Activated CD4-positive, alpha-beta memory T cell treated with anti-CD3 and anti-CD28 coated beads for 36 hours (primary cell): ENCODE measurements at places on chromosomes 4 and X. TPM values are rescaled to one million over a fixed set of nuclear protein-coding genes. Genes with fewer than 3 reads are reported as not detected.
A peak's percentile ranks its signal among the peaks of the same experiment; 100 is the strongest.

DCAF4L1 gene
- 0.10 TPM for total RNA-seq

- no peaks in the 10 kb centered on the region for H3K36me3 ChIP-seq
- H3K4me1 ChIP-seq, result no peaks in the 10 kb centered on the region
- H3K27ac ChIP-seq, result no peak overlapping the region
- no peak for DNase-seq
- no peak overlapping the region for H3K4me3 ChIP-seq
Measured at GRCh38 chrX:116317409-116317808, 119.0 kb upstream of the SLC6A14 start.

- H3K4me1 ChIP-seq, result peaks cover 20% of the 10 kb centered on the region
- peak overlapping the region; percentile 85 for H3K4me3 ChIP-seq
- peak; percentile 66 for DNase-seq
- no peaks in the 10 kb centered on the region for H3K36me3 ChIP-seq
- H3K27me3 ChIP-seq, result no peaks in the 10 kb centered on the region
Measured at GRCh38 chr4:2537011-2537830, 774 bp downstream of the FAM193A start.

NLRP2B gene
- not detected for total RNA-seq

DNA sequence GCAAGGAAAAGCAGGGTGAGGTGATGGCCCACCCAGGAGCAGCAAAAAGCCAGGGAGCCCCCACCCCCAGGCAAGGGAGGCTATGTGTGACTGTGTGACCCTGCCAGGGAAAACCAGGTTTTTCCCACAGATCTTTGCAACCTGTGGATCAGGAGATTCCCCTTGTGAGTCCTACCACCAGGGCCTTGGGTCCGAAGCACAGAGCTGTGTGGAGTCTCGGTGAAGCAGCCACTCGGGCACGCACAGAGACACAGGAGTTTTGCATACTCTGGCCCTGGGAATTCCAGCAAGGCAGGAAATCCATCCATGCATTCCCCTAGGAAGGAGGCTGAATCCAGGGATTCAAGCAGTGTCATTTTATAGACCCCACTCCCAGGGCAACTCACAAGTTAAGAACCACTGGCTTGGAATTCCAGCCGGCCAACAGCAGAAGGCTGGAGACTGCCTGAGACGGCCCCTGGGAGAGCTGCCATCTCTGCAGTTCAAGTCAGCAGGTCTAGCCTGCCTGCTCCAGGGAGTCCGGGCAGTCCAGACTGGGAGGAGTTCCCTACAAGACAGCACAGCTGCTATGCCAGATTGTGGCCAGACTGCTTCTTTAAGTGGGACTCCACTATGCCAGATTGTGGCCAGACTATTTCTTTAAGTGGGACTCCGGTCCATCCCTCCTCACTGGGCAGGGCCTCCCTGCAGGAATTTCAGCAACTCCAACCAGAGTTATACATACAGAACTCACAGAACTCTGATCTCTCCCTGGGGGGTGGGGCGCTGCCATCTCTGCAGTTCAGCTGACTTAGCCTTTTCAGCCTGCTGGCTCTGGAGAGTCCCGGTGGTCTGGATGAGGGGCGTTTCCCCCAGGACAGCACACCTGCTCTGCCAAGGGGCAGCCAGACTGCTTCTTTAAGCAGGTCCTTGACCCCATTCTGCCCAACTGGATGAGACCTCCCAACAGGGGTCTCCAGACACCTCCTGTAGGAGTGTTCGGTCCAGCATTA, 85.1 kb upstream of the ADAD1 start:
- no peaks in the 10 kb centered on the region for H3K27me3 ChIP-seq
- H3K4me1 ChIP-seq, result no peaks in the 10 kb centered on the region
- H3K36me3 ChIP-seq, result peaks cover 28% of the 10 kb centered on the region

DNA sequence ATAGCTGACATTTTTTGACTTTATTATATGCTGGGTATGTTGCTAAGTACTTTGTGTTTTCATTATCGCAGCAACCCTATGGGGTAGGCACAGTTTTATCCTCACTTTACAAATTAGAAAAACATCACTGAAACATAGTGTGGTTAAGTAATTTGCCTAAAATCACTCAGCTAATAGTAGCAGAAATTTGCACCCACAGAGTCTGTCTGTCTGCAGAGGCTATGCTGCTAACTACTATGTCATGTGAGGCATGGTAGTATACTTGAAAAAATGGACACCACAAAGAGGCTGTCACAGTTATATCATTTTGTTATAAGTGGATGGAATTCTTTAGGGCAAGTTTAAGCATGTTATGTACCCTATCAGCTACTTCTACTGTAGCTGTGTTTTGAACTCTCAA, 69.0 kb downstream of the STAG2 start:
- peaks cover 7% of the 10 kb centered on the region for H3K4me1 ChIP-seq
- no peaks in the 10 kb centered on the region for H3K27me3 ChIP-seq
- no peak overlapping the region for H3K27ac ChIP-seq
- DNase-seq, result no peak
- H3K4me3 ChIP-seq, result no peak overlapping the region

SHISA3 gene
- 0.14 TPM for total RNA-seq

- H3K4me3 ChIP-seq, result no peak overlapping the region
- H3K36me3 ChIP-seq, result no peaks in the 10 kb centered on the region
- DNase-seq, result peak; percentile 50
- peaks cover 51% of the 10 kb centered on the region for H3K4me1 ChIP-seq
- H3K27me3 ChIP-seq, result no peaks in the 10 kb centered on the region
- peak overlapping the region; percentile 70 for H3K27ac ChIP-seq
Measured at GRCh38 chr4:3305610-3306371, 13.0 kb downstream of the RGS12 start.

GRCh38 chrX:117839544-117839943, 277.1 kb downstream of the KLHL13 start:
- no peak overlapping the region for H3K27ac ChIP-seq
- H3K27me3 ChIP-seq, result no peaks in the 10 kb centered on the region
- H3K36me3 ChIP-seq, result no peaks in the 10 kb centered on the region

- H3K27me3 ChIP-seq, result no peaks in the 10 kb centered on the region
- H3K36me3 ChIP-seq, result peaks cover 2% of the 10 kb centered on the region
- DNase-seq, result no peak
- H3K27ac ChIP-seq, result no peak overlapping the region
- H3K4me1 ChIP-seq, result peaks cover 54% of the 10 kb centered on the region
Measured at GRCh38 chrX:109707319-109707718, 25.7 kb downstream of the ACSL4 start.

POU4F2 gene
- not detected for total RNA-seq

DNA sequence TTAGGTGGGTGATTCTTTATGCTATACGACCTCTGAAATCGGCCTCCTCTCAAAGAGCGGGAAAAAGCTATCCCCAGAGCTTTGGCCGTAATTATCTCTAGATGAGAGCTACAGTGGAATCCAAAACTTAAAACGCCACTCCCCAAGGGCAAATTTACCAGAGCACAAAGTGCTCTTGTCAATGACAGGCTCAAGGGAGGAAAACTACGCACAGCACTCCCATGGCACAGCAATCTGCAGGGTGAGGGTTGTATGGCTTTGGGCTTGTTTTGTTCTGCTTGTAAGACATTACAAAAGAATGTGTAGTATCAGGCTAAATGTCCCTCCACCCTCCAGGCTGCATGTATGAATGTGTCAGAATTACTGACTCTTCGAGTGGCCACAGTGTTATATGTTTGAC, 44.0 kb downstream of the ARHGEF6 start:
- no peak for DNase-seq
- no peaks in the 10 kb centered on the region for H3K27me3 ChIP-seq
- H3K36me3 ChIP-seq, result peaks cover 17% of the 10 kb centered on the region
- no peak overlapping the region for H3K4me3 ChIP-seq
- H3K4me1 ChIP-seq, result peaks cover 33% of the 10 kb centered on the region
- H3K27ac ChIP-seq, result no peak overlapping the region

- DNase-seq, result no peak
- H3K4me3 ChIP-seq, result no peak overlapping the region
- H3K4me1 ChIP-seq, result peaks cover 2% of the 10 kb centered on the region
- H3K27ac ChIP-seq, result no peak overlapping the region
- no peaks in the 10 kb centered on the region for H3K36me3 ChIP-seq
Measured at GRCh38 chr4:80655662-80656061, 320.1 kb downstream of the CFAP299 start.

SPANXN3 gene
- not detected for total RNA-seq

GRCh38 chr4:39528061-39528465, 824 bp upstream of the UGDH start:
- peak overlapping the region; percentile 50 for H3K27ac ChIP-seq
- H3K36me3 ChIP-seq, result peaks cover 27% of the 10 kb centered on the region
- no peaks in the 10 kb centered on the region for H3K27me3 ChIP-seq
- no peak for DNase-seq
- peaks cover 18% of the 10 kb centered on the region for H3K4me1 ChIP-seq
- peak overlapping the region; percentile 99 for H3K4me3 ChIP-seq

DNA sequence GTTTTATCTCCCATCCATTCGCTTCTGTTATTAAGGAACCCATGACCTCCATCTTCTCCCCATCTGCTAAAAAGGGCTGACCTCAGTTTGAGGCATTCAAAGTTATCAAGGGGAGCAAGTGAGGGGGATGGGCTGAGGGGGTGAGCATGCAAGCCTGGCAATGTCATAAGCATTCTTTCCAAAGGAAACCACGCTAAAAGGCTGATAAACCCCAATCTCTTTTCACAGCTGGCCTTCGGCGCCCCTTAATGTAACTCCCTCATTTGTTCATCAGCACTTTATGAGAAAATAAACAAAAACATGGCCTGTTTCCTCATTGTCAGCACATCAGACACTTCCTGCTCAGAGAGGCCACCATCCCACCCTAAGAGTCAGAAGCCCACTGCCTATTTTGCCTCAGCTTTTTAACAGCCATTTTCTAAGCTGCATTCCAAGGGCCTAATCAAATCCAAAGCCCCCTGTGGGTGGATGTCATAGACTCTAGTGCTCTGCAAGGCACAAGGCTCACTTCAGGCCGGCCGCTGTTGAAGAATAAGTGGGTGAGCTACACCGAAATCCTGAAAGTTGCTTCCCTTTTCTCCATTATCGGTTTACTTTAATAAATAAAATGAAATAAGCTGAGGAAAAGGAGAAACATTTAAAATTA, 92.0 kb upstream of the SRD5A3 start:
- no peak overlapping the region for H3K4me3 ChIP-seq
- H3K27me3 ChIP-seq, result peaks cover 6% of the 10 kb centered on the region
- DNase-seq, result no peak
- H3K4me1 ChIP-seq, result no peaks in the 10 kb centered on the region

DNA sequence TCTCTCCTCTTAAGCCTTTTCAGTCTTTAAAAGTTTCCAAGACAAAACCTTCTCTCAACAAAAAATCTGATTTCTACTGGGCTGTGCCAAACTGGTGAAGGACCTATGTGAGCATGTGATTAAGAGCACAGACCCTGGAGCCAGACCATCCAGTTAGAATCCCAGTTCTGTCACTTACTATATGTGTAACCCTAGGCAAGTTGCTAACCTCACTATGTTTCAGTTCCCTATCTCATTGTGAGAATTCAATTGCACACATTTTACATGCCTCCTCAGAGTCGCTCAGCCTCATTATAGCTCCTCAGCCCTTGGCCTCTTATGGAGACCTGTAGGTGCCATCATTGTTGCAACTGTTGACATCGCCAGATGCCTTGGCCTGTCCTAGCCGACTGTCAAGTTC, 54.1 kb upstream of the VEGFD start:
- no peak overlapping the region for H3K27ac ChIP-seq
- H3K36me3 ChIP-seq, result no peaks in the 10 kb centered on the region
- no peaks in the 10 kb centered on the region for H3K4me1 ChIP-seq
- H3K27me3 ChIP-seq, result no peaks in the 10 kb centered on the region
- no peak for DNase-seq

DNA sequence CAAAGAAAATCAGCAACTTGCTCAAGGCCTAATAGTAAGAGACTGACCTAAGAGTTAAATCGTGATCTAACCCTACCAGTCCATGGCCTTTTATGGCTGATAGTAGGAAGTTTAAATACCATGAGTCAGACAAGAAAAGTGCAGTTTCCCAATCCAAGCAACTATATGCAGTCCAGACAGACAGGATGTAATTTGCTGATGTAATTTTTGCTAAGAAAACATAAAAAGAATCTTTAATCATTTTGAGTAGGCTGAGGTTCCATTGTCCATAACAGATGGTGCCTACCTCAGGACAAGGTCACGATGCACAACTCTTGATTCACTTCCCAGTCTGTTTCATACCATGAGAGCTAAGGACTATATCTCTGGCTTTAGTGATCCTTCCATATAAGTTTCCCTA, 317.5 kb upstream of the GRIA3 start:
- no peak overlapping the region for H3K4me3 ChIP-seq
- no peaks in the 10 kb centered on the region for H3K4me1 ChIP-seq
- H3K27ac ChIP-seq, result no peak overlapping the region
- no peaks in the 10 kb centered on the region for H3K27me3 ChIP-seq
- H3K36me3 ChIP-seq, result no peaks in the 10 kb centered on the region

DNA sequence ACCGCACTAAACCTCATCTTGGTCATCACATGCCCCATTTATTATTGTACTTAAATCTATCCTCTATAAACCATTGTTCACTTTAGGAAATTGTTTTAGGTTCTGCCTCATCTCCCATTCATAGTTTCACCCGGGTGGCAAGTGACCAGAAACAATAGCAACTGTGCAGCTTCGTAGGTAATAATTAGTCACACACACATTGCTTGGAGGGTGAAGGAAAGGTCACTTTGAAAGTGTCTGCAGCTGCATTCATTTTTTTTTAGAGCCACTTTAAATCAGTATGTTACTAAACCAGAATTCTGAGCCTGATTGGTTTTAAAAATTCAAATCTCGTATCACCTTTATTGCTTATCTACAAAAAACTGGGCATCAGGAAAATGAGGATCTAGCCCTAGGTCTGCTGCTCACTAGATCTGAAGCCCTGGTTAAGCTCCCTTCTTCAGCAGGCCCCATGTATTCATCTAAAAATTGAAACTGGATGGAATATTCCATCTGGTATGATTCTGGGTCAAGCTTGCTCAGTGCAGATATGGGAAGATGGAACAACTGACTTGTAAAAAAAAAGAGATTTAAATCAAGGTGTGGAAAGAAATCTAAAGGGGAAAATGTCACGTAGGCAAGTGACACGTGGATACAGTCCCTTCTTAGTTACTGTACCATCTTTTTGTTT, 62.4 kb downstream of the LIMCH1 start:
- no peaks in the 10 kb centered on the region for H3K36me3 ChIP-seq
- no peak for DNase-seq
- H3K4me1 ChIP-seq, result no peaks in the 10 kb centered on the region
- H3K27ac ChIP-seq, result no peak overlapping the region

GRCh38 chrX:31521941-31522340, 450.1 kb upstream of the FTHL17 start:
- H3K4me1 ChIP-seq, result no peaks in the 10 kb centered on the region
- H3K27me3 ChIP-seq, result no peaks in the 10 kb centered on the region
- H3K27ac ChIP-seq, result no peak overlapping the region
- no peak overlapping the region for H3K4me3 ChIP-seq

EVC2 gene
- 1.8 TPM for total RNA-seq
